Activated CD4-positive, alpha-beta memory T cell treated with anti-CD3 and anti-CD28 coated beads, Interleukin-2, amount 10 ng/mL, durations not matched to agents 7 days and 5 days (primary cell): ENCODE measurements at places on chromosomes 5 and 9. TPM values are rescaled to one million over a fixed set of nuclear protein-coding genes. Genes with fewer than 3 reads are reported as not detected.
A peak's percentile ranks its signal among the peaks of the same experiment; 100 is the strongest.

The ECM2 gene
- not detected for total RNA-seq

DNA sequence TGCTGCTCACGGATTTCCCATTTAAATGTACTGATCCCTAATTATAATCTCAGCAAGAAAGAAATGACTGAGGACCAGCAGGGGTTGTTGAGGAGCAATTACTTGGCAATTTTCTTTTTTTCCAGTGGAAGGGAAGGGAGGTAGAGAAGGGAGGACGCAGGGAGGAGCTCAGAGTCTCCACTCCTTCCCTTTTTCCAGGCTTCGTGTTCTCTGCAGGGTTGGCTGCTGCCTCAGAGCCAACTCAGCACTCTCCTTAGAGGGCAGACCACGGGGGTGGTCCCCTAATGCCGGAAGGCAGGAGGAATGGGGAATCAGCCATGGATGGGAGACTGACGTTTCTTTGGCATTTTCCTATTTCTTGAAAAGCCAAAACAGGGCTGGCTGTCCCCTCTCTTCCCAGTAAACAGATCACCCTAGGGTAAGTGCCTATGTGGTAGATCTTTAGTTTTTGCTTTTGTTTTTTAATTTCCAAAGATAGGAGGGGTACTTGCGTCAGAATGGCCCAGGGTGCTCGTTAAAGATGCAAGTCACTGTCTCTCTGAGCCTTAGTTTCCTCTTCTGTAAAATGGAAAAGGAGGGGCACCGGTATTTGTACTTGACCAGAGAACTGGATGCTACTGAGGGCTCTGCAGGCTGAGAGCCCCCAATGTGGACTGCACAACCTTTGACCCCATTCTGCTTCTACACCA lies 39.6 kb upstream of the LCP2 start:
- no peaks in the 10 kb centered on the region for H3K27me3 ChIP-seq
- no peaks in the 10 kb centered on the region for H3K36me3 ChIP-seq
- DNase-seq: no peak

The SKIC3 gene
- 72.1 TPM for total RNA-seq

GRCh38 chr9:113520109-113520642 lies 56.6 kb downstream of the RGS3 start:
- H3K27me3 ChIP-seq: no peaks in the 10 kb centered on the region
- no peak overlapping the region for H3K4me3 ChIP-seq
- H3K27ac ChIP-seq: no peak overlapping the region
- peak; percentile 55 for DNase-seq
- H3K4me1 ChIP-seq: peaks cover 84% of the 10 kb centered on the region

GRCh38 chr5:80711938-80712337 lies 57.2 kb upstream of the DHFR start:
- no peak overlapping the region for H3K27ac ChIP-seq
- DNase-seq: no peak
- peaks cover 38% of the 10 kb centered on the region for H3K36me3 ChIP-seq

GRCh38 chr9:128371630-128372117 lies 500 bp downstream of the URM1 start:
- H3K4me3 ChIP-seq: peak overlapping the region; percentile 90
- peak overlapping the region; percentile 93 for H3K27ac ChIP-seq
- no peak for DNase-seq
- no peaks in the 10 kb centered on the region for H3K27me3 ChIP-seq

DNA sequence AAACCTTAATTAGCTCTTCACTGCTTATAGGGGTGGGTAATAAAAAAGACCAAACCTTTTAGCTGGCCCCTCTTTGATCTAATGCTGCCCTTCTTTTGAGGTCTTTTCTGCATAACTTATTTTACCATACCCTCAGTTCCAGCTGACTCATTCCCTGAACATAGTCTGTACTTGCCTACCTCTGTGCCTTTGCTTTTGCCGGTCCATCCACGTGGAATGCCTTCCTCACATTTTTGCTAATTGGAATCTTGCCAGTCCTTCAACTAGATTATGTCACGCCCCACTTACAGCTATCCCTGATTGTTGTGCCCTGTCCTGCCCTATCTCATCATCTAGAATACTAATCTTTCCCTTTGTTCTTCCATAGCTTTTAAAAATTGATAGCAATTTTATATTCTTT lies 44.2 kb downstream of the FAF2 start:
- H3K36me3 ChIP-seq: peaks cover 72% of the 10 kb centered on the region
- peaks cover 21% of the 10 kb centered on the region for H3K4me1 ChIP-seq
- H3K27ac ChIP-seq: no peak overlapping the region
- H3K27me3 ChIP-seq: no peaks in the 10 kb centered on the region
- DNase-seq: no peak
- H3K4me3 ChIP-seq: no peak overlapping the region

DNA sequence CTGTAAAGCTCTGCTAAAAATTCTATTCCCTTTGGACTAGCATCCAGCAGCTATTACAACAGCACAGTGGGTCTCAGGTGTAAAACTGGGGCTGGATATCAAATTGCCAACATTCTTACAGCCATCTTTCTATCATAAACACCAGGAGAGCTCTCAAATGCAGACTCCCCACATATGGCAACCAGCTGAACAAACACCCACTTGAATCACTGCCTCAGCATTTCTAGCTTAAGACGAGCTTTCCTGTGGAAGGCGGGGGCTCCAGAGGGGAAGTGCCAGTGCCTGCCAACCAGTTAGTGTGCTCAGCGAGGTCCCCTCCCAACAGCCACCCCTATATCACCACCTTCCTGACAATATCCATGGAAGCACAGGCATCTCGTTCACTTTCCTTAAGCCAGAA lies 62.2 kb downstream of the IPPK start:
- H3K4me3 ChIP-seq: no peak overlapping the region
- no peak overlapping the region for H3K27ac ChIP-seq
- H3K36me3 ChIP-seq: peaks cover 14% of the 10 kb centered on the region

DNA sequence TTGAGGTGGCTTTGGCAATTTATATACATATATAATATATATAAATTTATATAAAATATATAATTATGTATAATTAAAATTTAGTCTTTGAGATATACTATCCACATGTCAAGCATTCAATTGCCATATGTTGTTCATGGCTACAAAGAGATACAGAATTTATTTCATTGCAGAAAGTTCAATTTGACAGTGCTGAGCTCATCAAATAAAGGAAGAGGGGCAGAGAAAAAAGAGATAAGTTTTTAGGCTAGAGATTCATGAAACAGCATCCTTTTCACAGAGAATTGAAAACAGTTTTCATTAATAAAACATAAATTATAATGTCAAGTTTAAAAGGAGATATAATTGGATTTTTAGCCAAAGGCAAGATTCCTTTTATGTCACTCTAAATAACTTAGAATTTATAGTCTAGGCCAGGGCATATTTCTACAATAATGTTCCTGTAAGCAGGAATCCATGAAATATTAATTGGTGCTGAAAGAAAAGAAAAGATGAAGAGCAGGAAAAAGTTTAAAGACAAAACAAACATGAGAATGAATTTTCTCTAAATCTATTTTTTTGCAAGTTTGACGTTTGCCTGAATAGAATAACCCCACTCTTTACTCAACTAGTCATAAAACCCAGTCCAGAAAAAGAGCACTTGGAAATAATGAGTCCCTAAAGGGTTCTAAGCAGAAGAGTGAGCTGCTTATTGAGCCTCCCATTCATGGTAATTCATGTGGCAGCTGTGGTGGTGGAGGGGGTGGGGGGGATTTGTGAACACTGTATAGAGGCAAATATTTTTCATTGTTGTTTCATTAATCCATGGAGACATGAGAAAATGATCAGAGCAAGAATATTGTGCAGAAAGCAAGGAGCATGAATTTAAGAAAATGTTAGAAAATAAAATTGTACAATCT lies 1279.5 kb downstream of the CDH12 start:
- no peaks in the 10 kb centered on the region for H3K36me3 ChIP-seq
- no peak overlapping the region for H3K4me3 ChIP-seq
- no peak overlapping the region for H3K27ac ChIP-seq
- DNase-seq: no peak
- no peaks in the 10 kb centered on the region for H3K4me1 ChIP-seq

The GARIN3 gene
- total RNA-seq: not detected

The DMRT3 gene
- total RNA-seq: not detected

The NUTM2G gene
- total RNA-seq: not detected

DNA sequence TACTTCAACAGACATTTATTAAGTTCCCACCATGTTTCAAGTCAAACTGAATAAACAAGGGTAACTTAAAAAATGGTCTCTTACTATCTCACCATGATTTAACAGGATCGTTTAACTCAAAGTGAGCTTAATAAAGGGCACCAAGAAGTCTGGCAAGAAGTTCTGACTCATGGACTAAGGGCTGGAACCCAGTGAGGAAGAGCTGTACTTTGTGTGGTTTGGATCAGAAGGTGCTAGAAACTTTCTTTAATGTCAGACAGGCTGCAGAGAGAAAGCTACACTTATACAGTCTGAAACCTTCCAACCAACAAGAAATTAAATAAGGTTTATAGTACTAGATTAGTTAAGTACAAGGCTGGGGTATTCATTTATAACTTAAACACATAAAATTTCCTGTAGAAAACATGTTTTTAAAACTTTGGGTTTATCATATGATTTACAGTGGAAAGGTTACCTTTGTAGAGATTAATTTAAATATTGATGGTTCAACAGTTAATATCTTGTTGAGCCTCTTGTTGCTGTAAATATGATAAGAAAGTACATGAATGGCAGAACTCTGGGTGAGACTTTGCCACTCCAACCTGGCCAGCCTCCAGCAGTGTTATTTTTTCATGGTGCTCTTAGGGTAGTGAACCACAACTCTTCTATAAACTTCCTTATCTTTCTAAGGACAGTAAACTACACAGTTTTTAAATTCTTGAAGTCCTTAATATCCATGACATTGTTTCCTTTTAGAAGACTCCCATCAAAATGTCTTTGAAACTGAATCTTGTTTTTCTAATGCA lies 162.8 kb downstream of the MAN2A1 start:
- no peak for DNase-seq
- H3K27ac ChIP-seq: no peak overlapping the region
- peaks cover 42% of the 10 kb centered on the region for H3K4me1 ChIP-seq
- no peaks in the 10 kb centered on the region for H3K27me3 ChIP-seq
- peaks cover 64% of the 10 kb centered on the region for H3K36me3 ChIP-seq

- H3K4me1 ChIP-seq: no peaks in the 10 kb centered on the region
- no peak overlapping the region for H3K27ac ChIP-seq
- no peak overlapping the region for H3K4me3 ChIP-seq
Observed at GRCh38 chr5:160679567-160680309, 172.3 kb downstream of the ATP10B start.

- peaks cover 3% of the 10 kb centered on the region for H3K4me1 ChIP-seq
- DNase-seq: no peak
- no peak within 1 kb of the TSS for H3K4me3 ChIP-seq
- no peak within 1 kb of the TSS for H3K27ac ChIP-seq
- H3K36me3 ChIP-seq: peaks cover 7% of the 10 kb centered on the region
- H3K27me3 ChIP-seq: peaks cover 49% of the 10 kb centered on the region
Observed at GRCh38 chr5:1882337-1883119, at the start of gene IRX4. TSS of gene IRX4 (minus strand) at chr5:1882925. CDS start at chr5:1882647, 278 bp downstream.

DNA sequence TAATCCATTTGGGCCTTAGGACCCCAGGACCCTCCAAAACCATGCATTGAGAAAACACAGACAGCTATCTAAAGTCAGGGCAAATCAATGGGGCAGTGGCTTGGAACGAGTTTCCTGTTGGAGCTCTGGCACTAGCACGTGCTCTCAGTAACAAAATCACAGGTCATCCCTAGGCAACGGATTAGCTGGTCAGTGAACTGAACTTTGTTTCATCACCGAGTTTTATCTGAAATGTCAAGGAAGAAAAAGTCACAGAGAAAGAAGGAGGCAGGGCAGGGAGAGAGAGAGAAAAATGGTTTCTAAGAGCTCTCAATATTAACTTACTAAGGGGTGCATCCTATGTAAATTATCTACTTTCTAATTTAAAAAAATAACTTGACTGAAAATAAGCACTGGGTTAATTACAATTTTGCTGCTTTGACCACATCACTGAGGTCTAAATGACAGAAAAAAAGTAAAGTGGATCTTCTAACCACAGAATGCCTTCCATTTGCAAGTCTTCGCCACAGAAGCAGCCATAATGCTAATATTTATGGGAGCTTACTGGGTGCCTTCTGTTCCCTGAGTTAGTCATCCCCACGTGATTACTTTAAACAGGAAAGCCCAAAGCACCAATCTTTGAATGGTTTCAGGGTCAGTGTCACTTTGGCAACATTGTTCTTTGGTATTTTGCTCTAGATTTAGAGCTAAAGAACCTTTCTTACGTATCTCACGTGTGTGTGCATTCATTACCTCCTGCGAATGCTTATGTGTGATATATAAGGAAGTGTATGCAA lies 503.9 kb downstream of the RASEF start:
- no peak overlapping the region for H3K27ac ChIP-seq
- H3K27me3 ChIP-seq: no peaks in the 10 kb centered on the region
- no peak for DNase-seq
- no peaks in the 10 kb centered on the region for H3K4me1 ChIP-seq
- H3K4me3 ChIP-seq: no peak overlapping the region
